ENCODE measurements at places on chromosomes 11 and 22.
A peak's percentile ranks its signal among the peaks of the same experiment; 100 is the strongest.

GRCh38 chr11:107719557-107720302 is 7.9 kb upstream of the SLN start:
- no peak for DNase-seq

GRCh38 chr22:41512421-41513194 is 31.7 kb downstream of the POLR3H start:
- no peak for DNase-seq

DNA sequence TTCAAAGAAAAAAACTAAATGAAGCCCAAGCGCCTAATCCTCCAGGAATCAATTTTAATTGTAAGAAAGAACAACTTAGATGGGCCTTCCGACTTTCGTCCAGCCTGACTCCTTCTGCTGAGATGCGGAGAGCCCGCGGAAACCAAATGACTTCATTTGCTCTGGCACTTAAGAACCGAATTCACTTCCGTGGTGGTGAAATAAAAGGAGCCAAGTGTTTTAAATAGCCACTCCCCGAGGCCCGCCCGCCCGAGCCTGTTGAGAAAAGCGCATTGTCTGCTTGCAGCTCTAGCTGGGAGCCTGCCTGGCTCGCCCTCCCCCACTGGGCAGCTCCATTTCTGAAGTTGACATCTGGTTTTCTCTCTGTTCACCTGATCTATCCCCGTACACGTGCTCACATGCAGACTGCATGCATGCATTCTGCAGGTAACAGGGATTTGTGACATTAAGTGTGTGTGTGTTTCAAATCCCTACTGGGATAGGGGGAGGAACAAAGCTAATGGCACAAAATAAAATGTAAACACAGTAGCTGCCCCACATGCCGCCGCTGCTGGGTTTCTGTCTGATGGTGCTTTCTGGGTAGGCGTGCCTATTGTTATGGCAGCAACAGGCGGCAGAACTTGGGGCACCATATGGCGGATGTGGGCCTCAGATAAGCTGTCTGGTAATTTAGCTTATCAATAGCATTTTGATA is 6.2 kb downstream of the TEAD1 start:
- DNase-seq: no peak

GRCh38 chr11:67539550-67539949 is 16.3 kb upstream of the CABP2 start:
- DNase-seq: no peak

GRCh38 chr11:15169815-15170551 is 55.3 kb downstream of the INSC start:
- no peak for DNase-seq

GRCh38 chr22:43434275-43434927 is 22.6 kb downstream of the MPPED1 start:
- DNase-seq: no peak

DNA sequence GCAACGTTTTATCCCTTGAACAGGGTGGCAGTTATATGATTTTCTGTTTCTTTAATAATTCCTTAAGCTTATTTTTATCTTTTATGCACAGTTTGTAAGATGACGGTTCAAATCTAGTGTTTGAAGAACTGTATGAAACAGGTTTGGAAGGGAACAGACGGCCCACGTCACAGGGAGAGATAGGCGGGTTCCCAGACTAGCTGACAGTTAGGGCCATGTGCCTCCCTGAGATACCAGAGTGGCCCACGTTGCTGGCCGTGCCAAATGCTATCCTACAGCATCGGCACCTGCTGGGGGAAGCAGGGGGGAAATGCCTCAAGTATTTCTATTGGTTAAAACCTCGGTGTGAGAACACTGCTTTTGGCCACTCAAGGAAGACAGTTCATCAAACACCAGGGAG is 50.2 kb upstream of the BID start:
- DNase-seq: no peak

DNA sequence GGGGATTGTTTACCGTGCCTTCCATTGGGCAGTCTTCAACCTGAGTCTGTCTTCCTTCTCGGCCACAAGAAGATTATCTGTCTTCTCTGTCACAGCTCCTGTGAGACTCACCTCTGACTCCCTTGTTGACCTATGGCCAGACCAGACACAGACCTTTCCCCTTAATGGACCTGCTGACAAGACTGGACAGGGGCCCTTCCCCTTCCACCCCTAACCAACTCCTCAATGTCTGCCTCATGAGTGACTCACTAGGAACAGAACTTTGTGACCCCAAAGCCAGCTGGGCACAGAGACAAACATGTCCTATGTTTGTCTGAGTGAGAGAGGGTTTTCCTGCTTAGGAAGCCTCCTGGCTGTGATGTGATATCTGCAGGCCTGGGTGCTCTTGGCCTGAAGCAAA is 405.0 kb downstream of the BRD1 start:
- DNase-seq: no peak

- DNase-seq: peak; percentile 99
These were observed 98.9 kb downstream of the TRAF6 start for GRCh38 chr11:36411202-36411640.

GRCh38 chr11:41281131-41281742 is 178.2 kb downstream of the LRRC4C start:
- DNase-seq: no peak

GRCh38 chr22:37690407-37690806 is 4.3 kb downstream of the NOL12 start:
- DNase-seq: no peak

DNA sequence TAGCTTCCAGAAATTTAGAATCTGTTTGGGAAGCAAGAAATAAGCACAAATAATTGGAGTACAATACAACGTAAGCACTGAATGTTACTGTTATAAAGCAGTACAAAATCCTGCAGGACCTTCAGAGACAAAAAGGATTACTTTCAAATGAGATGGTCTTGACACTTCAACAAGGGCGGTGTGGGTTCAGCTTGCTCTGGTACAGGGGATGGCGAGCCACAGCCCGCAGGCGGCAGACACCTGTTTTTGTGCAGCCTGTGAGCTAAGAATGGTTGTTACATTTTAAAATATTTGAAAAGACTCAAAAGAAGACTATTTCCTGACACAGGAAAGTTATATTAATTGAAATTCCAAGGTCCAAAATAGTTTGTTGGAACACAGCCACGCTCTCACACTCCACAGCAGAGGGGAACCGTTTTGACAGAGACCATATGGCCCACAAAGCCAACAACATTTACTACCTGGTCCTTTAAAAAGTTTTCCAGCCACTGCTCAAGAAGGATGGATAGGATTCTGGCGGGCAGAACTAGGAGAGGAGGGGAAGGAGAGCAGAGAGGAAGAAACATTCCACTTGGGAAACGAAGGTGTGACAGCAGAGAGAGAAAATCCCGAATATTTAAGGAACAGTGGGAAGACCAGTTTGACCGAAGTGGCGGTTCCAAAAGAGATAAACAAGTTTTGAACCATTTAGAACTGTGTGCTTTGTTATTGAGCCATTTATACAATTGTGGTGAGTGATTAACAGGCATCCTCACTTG is 6.3 kb downstream of the PRDM10 start:
- DNase-seq: no peak

DNA sequence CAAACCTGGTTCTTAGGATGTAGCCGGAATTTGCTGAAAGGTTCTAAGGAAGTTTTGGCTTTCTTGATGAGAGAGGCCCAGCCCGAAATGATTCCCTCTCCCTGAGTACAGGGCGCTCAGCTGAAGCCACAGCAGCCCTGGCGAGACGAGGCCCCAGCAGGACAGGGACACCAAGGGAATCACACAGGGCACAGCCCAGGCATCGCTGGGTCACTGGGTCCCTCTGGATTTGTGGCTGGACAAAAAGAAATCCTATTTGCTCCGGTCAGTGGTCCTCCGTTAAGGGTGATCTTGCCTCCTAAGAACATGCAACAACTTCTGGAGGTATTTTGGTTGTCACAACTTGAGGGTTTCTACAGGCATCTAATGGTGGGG is 6.4 kb downstream of the FGF19 start:
- no peak for DNase-seq

GRCh38 chr11:61747192-61747966 is 5.1 kb upstream of the MYRF start:
- DNase-seq: peak; percentile 59

DNA sequence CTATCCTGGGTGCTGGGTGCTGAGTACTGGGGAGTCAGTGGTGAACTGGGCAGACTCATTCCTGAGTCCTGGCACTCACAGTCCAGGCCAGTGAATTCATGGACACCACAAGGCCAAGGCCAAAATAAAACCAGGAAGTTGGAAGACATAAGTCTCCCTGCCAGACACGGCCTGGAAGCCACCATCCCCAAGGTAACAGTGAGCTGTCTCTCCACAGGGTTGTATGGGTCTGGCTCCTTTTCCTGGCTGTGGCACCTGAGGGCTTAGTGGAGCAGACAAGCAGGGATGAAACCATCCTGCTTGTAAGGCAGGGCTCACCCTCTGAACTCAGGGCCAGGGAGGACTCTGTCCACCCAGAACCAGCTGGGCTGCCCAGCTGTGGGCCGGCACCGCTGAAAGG is 54.7 kb upstream of the ALX4 start:
- DNase-seq: no peak

GRCh38 chr11:56817661-56818060 is 69.2 kb upstream of the OR9G4 start:
- DNase-seq: no peak

- DNase-seq: no peak
These were observed 89.6 kb downstream of the SERGEF start for GRCh38 chr11:17923217-17923616.
